ENCODE measurements at places on chromosomes 7 and 10.

GRCh38 chr10:100364735-100365391, 17.8 kb downstream of the SCD start:
- no peak for DNase-seq

- DNase-seq, result no peak
Observed at GRCh38 chr7:473211-473734, 46.4 kb downstream of the PDGFA start.

DNA sequence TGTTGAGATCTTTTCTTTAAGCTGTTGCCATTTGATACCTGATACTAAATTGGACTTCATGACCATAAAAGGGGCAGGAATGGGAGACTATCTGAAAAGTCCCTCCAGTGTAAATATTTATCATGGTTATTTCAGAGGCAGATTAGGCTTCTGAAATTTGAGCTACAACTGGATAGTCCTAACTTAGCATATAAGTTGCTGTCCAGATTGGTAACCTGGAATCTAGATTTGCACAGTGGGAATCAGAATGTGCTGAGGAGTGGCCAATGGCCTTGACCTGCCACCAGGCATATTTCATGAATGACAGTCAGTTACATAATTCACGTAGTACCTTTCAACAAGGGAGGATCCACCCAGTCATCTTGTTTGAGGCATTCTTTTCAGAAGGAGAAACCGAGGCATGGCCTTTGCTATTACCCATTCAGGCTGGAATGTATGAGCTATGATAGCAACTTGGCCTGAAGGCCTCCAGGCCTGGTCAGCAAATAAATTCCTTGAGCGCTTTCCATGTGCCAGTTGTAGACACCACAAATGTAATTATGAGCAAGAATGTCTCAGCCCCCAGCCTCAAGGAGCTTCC, 80.0 kb downstream of the EEPD1 start:
- no peak for DNase-seq

GRCh38 chr7:47621979-47622561, 40.2 kb upstream of the TNS3 start:
- DNase-seq, result no peak

- no peak for DNase-seq
Observed at GRCh38 chr10:102463983-102464382, 12.6 kb upstream of the C10orf95 start.

GRCh38 chr7:7768977-7769709, 50.7 kb upstream of the RPA3 start:
- DNase-seq, result no peak

DNA sequence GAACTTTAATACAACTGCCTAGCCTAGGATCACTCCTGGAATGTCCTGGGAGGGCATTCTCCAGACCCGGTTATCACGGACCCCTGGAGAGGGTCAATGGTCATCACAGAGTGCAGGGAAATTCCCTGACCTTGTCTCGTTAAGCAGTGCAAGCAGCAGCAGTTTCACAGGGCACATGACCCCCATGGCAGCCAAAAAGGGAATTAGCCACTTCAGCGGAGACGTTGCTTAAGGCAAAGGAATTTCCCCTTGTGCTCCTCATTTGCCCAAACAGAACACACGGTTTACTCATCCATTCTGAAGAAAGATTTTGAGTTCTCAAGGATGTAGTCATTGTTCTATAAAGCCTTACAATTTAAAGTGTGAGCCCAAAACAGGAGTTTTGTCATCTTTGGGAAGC, 260.3 kb downstream of the SNX13 start:
- DNase-seq, result no peak

GRCh38 chr10:57260175-57260574, 899.1 kb upstream of the ZWINT start:
- no peak for DNase-seq

- DNase-seq, result no peak
Observed at GRCh38 chr10:29857843-29858701, 201.3 kb downstream of the JCAD start.

GRCh38 chr10:13743101-13743693, 156.4 kb downstream of the PRPF18 start:
- DNase-seq, result no peak

GRCh38 chr10:27020243-27020642, 80.1 kb downstream of the ANKRD26 start:
- DNase-seq, result no peak

DNA sequence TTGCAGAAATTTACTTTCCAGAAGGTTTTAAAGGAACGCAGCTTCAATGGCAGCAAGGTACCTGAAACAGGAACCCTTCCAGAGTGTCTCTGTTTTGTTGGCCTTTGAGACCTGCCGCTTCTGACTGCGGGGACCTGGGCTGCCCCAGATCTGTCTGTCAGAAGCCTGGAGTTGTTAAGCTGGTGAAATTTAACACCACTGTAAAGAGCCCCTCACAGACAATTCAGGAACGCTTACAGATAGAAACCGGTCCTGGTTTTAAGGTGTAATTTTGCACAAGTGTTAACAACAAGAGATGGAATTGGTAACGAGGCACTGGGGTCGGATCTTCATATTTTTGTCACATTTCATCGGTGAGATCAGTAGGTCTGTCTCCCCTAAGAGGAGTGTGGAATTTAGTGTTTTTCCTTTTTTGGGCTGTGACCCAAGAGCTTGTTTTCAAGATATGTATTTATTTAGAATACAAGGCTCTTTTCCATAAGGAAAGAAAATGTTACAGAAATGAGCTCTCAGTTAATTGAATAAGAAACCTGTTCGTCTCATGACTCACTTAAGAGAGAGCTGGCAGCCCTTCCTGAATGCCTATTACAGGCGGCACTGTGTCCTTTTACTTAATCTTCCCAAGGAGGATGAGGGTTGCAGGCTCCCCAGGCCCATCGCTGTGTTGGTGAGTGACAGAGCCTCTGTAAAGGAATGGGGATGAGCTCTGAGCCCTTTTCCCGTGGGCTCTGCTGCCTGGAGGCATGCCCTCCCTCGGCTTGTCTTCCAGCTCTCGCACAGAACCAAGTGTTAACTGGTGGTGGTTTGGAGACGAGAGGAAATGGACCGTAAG, 168.7 kb downstream of the CUX1 start:
- no peak for DNase-seq

GRCh38 chr10:127345231-127345965, 149.0 kb upstream of the INSYN2A start:
- no peak for DNase-seq

DNA sequence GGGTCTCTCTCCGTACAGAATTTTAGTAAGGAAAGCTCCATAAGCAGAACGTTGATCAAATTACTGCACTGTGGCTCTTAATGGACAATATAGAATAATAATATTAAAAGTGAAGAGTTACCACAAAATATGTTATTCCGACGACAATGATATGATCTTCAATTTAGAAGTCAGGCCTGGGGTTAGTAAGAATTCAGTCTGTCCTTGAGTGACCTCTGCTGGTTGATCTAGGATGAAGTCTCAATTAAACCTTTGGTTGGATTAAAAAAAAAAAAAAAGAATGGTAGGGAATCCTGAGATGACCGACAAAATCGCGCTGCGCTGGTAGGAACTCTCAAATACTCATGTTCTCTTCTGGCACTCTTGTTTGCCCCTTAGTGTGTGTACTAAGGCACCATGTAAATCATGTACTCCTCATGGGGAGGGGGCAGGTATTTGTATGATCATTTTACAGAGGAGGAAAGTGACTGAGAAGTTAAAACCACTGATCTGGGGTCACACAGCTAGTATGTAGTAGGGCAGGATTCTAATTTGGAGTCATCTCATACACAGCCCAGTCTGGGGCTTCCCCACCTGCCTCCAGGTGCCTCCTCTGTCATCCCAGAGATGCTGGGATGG, 161.3 kb upstream of the NPVF start:
- no peak for DNase-seq

DNA sequence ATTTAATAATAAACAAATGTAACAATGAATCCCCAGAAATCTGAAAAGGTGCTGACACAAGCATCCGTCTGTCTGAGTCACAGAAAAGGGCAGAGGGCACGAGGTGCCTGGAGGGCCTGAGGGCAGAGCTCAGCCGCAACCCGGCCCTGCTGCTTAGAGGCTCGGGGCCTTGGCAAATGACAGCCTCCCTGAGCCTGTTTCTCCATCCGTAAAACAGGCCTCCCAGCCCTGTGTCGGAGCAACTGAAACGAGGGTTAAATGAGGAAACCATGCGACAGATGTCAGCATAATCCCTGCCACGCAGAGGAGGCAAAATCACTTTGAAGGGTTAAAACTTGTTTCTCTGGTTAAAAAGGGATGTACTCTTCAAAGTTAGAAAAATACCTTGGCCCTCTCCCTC, 24.9 kb downstream of the NUDT1 start:
- DNase-seq, result no peak

DNA sequence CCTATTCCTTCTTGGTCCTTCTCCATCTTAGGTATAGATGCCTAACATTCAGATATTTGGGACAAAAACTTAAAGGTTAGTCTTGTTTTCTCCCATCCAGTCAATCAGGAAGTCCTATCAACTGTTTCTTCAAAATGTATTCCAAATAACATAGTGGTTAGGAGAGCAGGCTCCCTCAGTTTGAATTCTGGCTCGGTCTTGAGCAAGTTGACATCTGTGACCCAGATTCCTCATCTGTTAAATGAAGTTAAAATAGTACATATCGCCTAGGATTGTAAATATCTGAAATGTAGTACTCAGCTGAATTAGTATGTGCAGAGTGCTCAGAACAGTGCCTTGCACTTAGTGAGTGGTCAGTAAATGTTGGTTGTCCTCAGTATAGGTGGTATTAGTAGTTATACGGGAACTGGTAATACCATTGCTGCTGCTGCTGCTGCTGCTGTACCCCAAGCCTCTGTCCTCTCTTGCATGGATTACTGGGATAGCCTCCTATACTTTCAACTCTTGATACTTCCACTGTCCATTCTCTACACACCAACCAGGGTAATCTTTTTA, 58.6 kb downstream of the RALA start:
- no peak for DNase-seq

- no peak for DNase-seq
Observed at GRCh38 chr7:23520582-23520981, 11.2 kb downstream of the TRA2A start.

- no peak for DNase-seq
Observed at GRCh38 chr7:102241431-102241830, 45.2 kb upstream of the SH2B2 start.

DNA sequence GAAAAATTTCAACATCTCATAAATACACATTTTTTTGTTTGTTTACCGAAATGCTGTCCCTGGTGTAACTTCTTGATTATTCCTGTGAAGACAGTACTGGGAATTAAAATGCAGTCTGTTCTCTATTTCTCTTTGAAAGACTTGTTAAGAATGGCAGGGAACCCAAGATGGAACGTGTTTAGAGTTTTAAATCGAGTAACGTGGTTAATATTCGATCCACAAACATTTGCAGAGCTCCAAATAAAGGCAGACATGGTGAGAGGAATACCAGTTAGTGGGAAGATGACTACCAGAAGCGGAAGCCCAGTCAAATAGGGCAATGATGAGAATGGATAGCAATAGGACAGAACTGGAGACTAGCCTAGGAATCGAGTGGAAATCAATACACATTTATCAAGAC, 6.7 kb downstream of the PON3 start:
- DNase-seq, result no peak

- DNase-seq, result no peak
Observed at GRCh38 chr7:19575909-19576557, 132.8 kb downstream of the POLR1F start.

- peak; percentile 53 for DNase-seq
Observed at GRCh38 chr10:8054494-8055407, at the start of gene GATA3. GATA3 (plus strand) TSS chr10:8054688; CDS start chr10:8055656, 968 bp downstream.

DNA sequence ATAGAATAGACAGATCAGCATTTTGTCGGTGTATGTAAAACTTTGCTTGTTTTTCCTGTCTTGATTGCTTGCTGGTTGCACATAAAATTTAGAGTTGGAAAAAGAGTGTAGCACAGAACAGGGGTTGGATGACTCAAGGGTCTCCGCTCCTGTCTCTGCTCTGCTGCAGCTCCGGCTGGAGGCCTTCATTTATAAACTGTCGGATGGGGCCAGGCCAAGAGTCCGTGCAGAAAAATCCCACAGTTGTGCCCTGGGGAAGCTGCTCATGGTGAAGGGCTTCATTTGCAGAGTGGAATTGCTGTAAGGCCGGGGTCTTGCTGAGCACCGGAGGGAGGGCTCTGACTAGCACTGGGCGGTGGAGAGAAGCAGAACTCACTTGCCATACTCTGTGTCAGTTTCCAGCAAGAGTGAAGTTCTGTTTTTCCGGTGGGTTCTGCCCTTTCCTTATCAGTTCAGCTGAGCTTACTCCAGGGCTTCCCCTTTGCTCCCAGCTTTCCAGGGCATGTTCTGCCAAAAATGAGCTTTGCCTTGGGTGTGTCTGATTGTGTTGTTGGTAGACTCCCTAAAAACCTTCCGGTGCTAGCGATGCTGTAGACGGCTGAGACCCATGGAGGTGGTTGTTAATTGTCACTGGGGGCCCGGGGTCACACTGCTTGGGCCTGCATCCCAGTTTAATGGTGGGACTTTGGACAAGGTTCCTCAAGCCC, 67.2 kb downstream of the CAMK1D start:
- DNase-seq, result no peak

GRCh38 chr10:108566316-108567107, 1356.8 kb downstream of the XPNPEP1 start:
- DNase-seq, result no peak

DNA sequence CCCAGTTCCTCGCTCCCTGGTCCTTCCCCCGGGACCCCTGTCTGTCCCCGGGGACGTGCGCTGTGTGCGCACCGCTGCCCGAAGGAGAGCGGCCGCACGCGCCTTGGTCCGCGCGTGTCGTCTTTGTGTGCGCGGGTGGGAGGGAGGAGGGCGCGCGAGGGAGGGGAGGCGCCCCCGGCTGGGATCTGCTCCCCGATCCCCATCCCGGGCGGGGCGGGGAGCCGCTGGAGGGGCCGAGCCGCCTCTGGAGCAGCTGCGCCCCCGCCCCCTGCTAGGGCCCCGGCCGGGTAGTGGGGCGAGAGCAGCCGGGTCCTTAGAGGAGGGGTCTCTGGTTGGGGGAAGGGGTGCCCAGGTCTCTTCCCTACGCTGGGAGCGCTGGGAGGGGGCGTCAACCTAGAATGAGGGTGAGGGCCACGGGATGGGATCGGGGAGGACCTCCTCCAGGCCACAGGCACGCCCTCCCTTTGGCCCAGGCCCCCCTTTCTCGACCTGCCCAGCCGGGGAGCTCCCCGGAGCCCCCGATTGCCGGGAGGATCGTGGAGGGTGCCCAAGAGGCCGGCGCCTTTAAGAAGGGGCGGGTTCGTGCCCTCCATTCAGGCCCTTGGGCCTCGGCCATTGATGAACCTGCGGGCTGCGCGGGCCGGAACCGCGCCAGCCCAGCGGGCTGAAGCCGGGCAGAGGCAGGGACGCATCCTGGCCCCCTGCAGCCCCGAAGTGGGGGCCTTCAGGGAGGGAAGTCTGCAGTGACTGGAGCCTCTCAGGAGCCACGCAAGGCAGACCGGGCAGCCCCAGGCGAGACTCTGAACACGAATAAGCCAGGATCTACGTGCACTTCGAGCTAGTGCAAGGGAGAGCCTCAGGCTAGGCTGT, 678 bp downstream of the SH2B2 start:
- DNase-seq, result no peak

- DNase-seq, result no peak
Observed at GRCh38 chr7:45421806-45422205, 152.4 kb upstream of the ADCY1 start.
